A673 (cell line): ENCODE measurements at places on chromosomes 5 and 9. TPM values are rescaled to one million over a fixed set of nuclear protein-coding genes. Genes with fewer than 3 reads are reported as not detected.

- peak; percentile 42 for DNase-seq
Measured at GRCh38 chr5:126681970-126682369, 81.2 kb downstream of the PHAX start.

DNA sequence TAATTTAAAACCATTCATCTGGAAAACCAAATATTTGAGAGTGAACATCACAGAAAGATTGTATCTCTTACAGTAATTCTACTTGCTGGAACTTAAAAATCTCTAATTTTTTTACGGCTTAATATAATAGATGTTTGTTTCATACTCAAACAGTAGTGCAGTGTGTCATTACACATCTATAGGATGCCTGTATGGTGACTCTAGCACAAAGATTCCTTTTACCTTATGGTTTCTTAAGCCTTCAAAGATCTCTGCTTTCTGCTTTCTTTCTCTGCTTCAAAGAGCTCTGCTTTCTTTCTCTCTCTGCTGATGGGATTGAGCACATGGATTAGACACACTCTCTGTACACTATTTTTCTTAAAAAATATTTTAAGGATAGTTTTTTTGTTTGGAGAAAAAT lies 374.0 kb upstream of the CDH9 start:
- DNase-seq: no peak

DNA sequence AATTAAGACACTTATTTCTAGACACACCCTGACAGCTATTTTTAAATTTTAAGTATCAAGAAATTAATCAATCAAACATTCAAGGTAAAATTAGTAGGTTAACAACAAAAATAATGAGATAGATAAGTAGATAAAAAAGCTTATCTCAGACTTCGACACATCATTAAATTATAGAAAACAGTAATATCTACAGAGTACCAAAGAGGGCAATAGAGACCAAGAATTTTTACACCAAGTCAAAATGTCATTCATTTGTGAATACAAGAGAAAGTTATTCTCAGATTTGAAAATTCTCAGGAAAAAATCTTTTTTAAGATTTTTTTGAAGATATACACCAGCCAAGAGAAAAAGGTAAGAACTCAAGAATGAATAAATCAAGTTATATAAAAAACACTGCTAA lies 445.6 kb downstream of the ACTL7B start:
- DNase-seq: no peak

SLC6A7 gene
- total RNA-seq: not detected in 2 replicates

DNA sequence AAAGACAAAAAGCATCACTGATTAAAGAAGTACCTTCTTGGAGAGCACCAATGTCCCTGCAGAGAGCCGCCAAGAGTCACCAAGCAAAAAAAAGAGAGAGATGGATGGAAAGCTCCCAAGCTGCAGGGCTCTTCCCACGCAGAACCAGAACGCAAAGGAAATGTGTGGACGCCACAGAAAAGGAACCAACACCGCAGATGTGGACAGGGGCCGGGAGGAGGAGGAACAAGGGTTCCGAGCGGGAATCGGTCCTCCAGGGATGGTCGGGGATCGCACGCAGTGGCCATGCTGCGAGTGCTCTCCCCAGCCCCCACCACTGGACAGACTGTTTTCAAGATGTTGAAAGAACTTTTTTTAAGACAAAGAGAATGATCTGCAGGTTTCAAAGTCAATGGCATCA lies 40.2 kb upstream of the ZNF354A start:
- DNase-seq: no peak

ASPN gene
- 0.15 and 0.26 TPM in 2 replicates for total RNA-seq

GRCh38 chr9:7289773-7290172 lies 509.8 kb downstream of the DMAC1 start:
- no peak for DNase-seq

GRCh38 chr5:35117967-35118366 lies 70.2 kb upstream of the AGXT2 start:
- DNase-seq: no peak

DNA sequence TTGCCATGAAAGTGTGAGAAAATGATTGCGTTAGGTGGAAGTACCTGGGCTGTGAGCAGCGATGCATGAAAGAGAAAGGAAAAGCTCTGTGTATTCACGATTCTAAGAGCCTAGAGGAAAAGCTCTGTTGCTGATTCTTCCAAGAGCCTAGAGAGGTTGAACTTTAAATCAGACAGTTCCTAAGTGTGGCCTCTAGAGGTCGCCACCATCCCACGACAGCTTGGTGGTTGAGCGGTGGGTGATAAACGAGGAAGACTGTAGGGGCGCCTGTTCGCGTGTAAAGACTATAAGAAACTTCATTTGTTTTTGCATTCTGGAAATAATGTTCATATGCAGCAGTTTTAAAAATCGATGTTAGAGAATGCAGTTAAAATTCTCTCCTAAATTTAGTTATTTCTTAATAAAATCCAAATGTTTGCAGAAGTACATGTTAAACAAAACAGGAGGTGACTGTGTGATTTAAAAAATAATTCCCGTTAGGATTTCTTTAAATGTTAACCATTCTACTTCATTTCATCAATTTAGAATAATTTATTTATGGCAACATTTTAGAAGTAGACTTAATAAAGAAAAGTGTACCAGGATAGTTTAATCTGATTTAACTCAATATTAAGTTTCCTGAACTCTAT lies 107.7 kb downstream of the TENT4A start:
- DNase-seq: peak; percentile 55

DNA sequence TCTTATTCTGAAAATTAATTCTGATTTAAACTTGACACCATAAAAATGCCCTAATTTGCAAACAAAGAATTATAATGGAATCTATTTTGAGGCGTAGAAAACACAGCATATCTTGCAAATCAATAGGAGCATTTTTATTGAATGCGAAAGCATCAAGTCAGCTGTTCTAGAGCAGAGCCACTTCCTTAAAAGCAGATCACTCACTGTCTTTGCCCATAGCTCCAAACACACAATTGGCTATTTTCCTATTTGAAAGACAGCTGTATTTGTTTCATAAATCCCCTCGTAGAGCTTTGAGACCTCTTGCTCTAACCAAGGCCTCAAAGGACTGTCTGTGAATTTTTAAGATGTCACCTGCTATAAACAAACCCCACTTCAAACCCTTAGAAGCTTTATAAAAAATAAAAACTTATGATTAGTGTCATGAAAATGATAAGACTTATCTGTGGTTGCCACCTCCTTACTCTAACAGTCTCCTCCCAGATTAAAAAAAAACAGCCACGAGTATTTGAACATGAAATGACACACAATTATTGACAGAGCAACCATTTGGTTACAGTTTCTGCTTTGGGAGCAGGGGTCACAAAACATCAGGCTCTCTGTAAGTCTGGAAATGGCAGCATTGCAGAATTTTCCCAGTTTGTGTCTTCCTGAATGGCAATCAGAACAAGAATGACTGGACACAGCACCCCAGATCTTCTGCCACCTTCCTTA lies 75.6 kb upstream of the RASEF start:
- no peak for DNase-seq

DNA sequence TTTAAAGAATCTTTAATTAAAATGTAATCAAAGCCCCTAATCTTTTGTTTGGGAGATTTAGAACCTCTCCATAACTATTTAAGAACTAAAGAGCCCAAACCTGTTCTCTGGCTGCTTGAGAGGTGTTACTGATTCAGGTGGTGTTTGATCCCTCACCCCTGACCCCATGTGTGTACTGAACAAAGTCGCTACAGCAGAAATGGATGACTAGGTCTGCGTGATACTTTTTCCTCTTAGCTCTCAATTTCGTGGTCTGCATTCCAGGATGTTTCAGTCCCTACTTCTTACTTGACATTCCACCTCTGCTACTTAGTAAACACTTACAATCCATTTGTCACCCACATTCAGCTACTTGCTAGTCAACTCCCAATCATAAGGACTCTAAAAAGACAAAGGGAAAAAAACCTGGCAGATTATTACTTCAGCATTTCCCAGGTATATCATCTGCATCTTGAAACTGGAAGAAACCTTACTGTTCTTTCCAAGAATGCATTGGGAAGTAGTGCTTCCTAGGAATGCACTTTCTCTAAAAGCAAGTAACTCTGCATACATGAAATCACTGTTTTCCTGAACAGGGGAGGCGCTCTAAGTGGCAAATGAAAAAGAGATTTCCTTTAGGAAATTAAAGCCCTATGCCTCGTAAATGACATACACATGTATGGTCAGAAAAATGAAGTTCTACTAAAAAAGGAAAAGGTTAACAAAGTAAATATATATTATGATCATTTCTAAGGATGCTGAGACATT lies 1091.6 kb downstream of the PTPRD start:
- no peak for DNase-seq

PCDHA12 gene
- 10.5 and 10.7 TPM in 2 replicates for total RNA-seq

DNA sequence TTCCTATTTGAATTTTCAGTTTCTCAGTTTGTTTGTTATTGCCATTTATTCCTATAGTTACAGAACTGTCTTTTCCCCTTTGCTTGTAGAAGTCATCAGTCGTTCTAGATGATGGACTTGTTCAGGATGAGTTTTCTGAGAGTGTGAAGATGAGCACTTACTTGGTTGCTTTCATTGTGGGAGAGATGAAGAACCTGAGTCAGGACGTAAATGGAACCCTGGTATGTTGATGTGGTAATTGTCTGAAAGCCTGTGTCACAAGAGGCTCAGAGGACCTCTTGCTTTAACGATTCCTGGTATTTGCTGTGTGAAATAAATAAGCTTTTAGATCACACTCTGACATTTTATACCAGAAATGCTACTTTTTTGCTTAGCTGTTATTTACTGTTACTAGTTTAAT lies 50.6 kb downstream of the LNPEP start:
- DNase-seq: no peak

GRCh38 chr9:36865731-36866635 lies 168.1 kb downstream of the PAX5 start:
- no peak for DNase-seq

DNA sequence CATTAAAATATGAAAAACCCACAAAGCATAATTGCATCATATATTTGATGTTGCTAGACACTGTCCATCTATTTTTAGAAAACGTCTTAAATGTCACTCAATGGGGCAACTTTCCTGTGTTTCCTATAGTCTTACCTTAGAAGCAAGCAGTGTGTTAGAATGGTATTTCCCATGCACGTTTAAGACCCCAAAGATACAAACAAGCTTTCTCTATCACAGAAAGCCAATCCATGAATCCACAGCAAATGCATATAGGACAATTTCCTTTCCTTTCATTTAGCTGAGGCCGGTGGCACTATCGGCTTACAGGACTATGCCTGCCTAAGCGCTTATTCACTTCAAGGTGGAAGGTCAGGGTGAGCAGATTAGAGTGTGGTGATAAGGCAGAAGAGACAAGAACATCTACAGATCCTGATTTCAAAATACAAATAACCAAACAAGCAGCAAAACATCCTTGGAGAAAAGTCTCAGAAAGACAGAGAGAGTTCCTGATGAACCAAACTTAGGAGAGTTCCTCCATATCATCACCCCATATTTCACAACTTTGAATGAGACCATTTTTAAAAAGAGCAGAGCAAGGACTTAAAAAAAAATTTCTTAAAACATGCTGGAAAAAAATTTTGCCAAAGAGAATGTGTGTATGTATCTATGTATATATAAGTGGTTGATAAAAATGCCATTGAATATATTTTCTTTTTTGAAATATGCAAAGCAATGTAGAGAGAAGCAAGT lies 57.2 kb downstream of the MEF2C start:
- DNase-seq: no peak

GRCh38 chr5:73861313-73861988 lies 235.5 kb downstream of the ARHGEF28 start:
- no peak for DNase-seq

- DNase-seq: no peak
Measured at GRCh38 chr9:137393176-137394150, 29.5 kb downstream of the EXD3 start.

SLC34A3 gene
- total RNA-seq: not detected in 2 replicates

GRCh38 chr9:99666571-99666970 lies 155.1 kb upstream of the NR4A3 start:
- DNase-seq: no peak

DNA sequence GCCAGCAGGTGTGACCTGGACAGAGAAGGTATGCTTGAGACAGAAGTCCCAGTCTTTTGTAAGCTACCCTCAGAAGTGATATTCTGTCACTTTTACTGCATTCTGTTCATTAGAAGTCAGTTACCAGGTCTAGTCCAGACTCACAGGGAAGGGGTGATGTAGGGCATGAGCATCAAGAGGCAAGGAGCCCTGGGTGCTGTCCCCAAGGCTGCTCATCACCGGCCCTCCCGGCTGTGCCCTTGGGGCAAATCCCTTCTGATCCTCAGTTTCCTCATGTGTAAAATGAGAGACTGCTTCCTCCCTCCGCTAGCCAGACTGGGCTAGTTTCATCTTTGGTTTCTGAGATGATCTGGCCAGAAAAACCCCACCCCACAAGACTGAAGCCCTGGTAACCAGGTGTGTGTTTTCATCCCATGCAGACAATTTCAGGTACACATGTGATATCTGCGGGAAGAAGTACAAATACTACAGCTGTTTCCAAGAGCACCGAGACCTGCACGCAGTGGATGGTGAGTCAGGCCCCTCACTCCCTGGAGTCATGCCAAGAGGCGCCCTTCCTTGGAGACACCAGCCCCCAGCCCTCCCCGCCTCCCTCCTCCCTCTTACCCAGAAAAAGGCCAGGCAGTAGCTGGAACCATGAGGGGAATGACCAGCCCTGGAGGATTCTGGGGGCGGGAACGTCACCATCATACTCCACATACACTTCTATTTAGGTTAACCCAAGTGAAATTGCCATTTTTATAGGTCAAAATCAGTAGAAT lies 71.0 kb downstream of the AMBP start:
- DNase-seq: no peak

DNA sequence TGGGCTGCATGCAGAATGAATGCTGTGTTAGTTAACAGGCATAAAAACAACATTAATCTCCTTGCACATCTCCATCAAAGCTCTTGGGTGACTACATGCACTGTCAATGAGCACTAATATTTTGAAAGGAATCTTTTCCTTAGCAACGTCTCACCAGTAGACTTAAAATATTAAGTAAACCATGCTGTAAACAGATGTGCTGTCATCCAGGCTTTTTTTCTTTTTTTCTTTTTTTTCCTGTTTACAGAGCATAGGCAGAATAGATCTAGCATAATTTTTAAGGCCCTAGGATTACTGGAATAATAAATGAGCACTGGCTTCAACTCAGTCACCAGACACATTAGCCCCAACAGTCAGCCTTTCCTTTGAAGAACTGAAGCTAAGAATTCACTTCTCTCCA lies 36.3 kb downstream of the UBQLN1 start:
- no peak for DNase-seq

GRCh38 chr9:106179191-106179590 lies 484.9 kb downstream of the TMEM38B start:
- no peak for DNase-seq

GRCh38 chr5:80406980-80407734 lies 707 bp upstream of the ZFYVE16 start:
- DNase-seq: no peak

DNA sequence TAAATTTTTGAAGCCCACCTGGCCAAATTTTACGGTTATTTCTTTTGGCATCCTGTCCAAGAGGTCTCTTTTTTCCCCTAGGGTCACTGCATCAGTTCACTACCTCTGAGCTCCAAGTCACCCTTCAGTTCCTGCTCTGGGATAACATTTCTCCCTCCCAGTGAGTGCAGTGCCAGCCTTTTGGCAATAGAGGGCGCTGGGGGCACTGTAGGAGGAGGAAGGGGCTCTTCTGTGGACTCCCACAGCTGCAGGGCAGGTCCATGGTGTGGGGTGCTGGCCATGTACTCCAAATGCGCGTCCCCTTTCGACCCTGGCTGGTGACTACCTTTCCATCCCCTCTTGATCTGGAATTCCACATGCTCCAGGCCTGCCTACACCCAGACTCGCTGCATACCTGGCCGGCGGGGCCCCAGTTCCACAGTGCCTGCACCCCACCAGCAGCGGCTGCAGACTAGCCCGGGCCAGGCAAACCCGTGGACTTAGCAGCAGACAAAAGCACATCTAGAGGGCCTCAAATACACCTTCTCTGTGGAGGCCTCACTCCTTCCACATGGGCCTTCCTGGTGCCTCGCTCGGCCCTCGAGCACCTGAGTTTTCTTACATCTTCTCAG lies 20.3 kb upstream of the NINJ1 start:
- peak; percentile 67 for DNase-seq

GPR151 gene
- not detected in 2 replicates for total RNA-seq
